ENCODE measurements at places on chromosomes 1 and 21.

DNA sequence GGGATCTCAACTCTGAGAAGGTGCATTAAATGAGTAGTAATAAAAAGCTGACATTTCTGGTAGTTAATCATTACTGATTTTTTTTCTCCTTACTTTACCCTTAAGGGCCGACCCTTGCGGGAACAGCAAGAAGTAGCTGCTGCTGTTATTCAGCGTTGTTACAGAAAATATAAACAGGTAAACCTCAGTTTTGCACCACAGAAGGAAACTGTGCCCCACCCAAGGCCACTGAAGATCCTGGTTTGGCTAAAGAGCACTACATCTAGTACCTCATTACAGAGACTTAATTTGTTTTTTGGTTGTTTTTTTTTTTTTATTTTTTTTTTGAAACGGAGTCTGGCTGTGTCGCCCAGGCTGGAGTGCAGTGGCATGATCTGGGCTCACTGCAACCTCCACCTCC, 23.5 kb upstream of the VAMP3 start:
- DNase-seq: no peak

GRCh38 chr21:35050348-35051286, 1.5 kb upstream of the RUNX1 start:
- no peak for DNase-seq

GRCh38 chr21:44855572-44855971, 17.9 kb downstream of the PTTG1IP start:
- no peak for DNase-seq

DNA sequence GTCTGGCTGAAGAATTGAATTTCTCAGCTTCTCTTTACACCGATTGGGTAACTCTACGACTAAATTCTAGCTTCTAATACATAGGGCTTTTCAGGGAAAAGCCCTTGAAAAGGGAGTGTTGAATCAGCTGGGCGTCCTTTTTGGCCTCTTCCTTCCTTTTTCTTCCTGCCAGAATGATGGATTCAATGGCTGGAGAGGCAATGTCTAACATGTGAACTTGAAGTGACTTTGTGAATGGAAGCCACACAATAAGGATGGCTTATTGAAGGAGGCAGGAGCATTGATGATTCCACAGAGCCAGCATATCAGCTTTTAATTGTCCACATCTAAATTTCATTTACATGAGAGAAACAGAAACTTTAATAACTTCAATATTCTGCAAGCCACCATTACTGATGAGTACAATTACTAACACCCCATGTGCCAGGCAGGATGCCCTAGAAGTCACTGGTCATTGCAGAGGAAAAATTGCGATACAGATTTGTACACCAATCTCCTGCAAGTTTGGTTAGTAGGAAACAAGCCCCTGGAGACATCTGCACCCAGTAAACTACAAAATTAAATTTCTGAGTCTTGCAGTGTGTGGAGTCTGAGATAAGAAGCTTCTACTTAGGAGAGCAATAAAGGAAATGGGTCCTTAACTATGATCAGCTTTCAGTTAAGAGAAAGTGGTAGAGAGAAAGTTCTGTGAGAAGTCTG, 56.1 kb downstream of the STYXL2 start:
- no peak for DNase-seq

DNA sequence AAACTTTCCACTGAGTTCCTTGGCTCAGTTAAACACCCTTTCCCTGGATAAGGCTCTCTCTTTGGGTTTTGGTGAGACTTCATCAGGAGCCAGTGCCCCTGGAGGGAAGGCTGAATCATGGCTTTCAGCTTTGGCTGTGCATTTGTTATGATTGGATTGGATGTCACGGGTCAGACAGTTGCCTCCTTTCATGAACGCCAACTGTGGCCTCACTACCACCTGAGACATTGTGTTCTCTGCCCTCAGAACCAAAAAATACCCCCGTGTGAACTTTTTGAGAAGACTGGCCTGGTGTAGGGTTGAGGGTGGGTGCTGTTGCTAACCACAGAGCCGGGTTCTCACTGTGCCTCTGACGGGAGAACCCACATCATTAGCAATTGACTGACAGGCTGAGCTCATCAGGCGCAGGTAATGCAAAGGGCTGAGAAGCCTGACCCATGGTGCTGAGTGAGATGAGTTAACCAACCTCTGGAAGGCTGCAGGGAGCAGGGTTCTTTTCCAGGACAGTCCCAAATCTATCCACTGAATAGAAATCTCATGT, 65.6 kb downstream of the HHAT start:
- no peak for DNase-seq

- no peak for DNase-seq
These were observed 46.1 kb downstream of the TNR start for GRCh38 chr1:175697255-175697654.
